Activated CD4-positive, alpha-beta T cell treated with anti-CD3 and anti-CD28 coated beads for 4 hours (primary cell): ENCODE measurements at places on chromosomes 13 and 19.
A peak's percentile ranks its signal among the peaks of the same experiment; 100 is the strongest.

- no peak for DNase-seq
Observed at GRCh38 chr13:43744261-43745031, 42.3 kb downstream of the ENOX1 start.

- no peak for DNase-seq
Observed at GRCh38 chr13:101150998-101151397, 265.3 kb downstream of the NALCN start.

- no peak for DNase-seq
Observed at GRCh38 chr19:22332924-22333323, 46.7 kb downstream of the ZNF729 start.

- DNase-seq = no peak
Observed at GRCh38 chr13:30078059-30078458, 227.6 kb upstream of the UBL3 start.

DNA sequence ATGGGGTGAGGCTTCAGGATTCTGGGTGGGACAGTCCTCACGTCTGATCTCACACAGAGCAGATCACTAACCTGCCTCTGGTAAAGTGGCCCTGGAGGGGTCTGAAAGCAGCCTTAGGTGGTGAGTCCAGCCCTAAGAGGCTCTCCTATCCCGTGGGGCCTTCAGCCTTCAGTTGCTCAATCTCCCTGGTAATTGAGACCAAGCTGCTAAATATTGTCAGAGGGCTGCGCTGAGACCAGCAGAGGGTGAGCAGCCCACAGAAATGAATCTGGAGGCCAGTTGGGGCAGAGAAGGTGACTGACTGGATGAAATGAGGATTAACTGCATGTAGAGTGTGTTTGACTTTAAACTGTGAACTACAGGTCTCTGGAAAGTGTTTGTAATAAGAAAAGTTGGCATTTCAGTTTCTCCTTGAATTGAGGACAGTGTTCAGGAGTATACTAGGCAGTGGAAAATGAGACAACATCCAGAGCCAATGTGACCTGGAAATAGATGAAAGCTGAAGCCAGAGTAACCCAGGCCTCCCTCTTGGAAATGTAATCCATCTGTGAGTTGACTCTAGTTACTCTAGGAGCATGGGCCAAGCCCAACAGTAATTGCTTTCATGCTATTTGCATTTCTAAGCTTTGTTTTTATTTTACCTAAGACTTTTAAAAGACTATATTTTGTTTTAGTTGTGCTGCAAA lies 14.3 kb upstream of the HSPH1 start:
- DNase-seq = no peak

GRCh38 chr19:50500060-50500752 lies 10.8 kb downstream of the JOSD2 start:
- no peak for DNase-seq

DNA sequence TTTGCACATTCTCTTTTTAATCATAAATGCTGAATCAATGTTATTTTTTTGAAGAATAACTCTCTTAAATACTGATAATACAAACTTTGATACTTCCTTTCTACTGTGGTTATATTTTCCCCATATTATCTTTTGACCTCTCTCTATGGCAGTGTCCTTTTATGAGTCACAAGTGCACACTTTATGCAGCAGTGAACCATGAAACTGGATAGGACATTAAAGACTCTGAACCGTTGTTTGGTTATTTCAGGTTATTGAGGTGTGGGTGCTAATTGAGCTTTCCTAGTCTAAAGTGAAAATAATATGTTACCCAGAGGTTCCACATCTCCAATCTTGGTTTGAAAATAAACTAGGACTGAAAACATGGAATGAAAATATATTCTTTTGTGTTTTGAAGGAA lies 71.4 kb downstream of the DGKH start:
- no peak for DNase-seq

- DNase-seq = no peak
Observed at GRCh38 chr13:104288496-104288895, 1222.3 kb upstream of the SLC10A2 start.

- DNase-seq = no peak
Observed at GRCh38 chr13:91356919-91357612, 9.6 kb downstream of the MIR17HG start.

GRCh38 chr19:6219586-6220290 lies 60.0 kb downstream of the MLLT1 start:
- DNase-seq = no peak

DNA sequence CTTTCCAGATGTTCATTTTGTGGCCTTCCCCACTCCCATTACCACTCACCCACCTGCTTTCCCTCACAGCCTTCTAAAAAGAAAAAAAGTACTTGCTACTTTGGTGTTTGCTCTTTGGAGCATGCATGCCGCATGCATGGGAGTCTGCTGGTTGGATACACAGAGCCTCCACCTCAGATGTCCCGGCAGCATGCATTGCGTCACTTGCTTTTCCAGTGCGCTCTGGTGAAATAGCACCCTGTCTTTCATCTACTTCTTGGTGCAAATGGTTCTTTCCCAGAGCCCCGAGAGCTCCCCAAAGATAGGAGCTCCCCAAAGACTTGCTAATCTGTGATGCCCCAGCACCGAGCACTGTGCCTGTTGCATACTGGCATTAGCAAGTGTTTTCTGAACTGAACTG lies 333.2 kb upstream of the ZNF507 start:
- DNase-seq = no peak

DNA sequence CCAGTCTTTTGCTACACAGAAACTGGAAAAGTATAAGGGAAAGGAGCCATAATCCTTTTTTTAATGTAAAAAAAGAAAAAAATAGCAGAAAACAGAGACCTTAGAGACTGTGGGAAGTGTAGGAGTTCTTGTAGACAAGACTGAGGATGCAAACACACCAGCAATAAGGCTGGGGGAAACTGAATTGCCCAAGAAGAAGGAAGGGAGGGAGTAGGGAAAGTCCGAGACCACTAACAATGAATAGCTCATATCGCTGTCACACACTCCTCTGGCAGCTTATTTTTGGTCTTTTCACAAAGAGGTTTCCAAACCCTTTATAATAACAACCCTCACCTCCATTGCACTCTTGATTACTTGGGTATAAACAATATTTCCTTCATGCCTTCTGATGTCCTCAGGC lies 952.0 kb downstream of the SLITRK5 start:
- peak; percentile 0 for DNase-seq

DNA sequence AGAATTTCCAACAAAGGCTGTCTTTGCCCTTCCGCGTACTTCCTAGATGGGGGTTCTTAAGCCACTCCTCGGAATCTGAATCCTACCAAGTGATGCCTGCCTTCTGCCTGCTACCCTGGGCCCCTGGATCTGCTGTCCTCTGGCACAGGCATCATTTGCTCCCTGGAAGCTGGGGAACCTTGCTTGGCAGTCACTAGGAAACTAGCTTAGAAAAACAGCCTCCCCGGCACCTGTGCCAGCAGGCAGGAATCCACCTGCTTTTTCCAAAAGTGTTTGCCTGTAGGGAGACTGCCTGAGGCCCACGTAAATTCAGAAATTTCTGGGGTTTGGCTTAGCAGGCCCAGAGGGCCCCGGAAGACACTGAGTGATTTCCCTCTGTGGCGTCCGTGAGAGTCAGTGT lies 442.4 kb downstream of the TSHZ3 start:
- DNase-seq = no peak

GRCh38 chr19:58279925-58280316 lies 1.2 kb downstream of the ZNF8 start:
- no peak for DNase-seq
